ENCODE measurements at places on chromosomes 7 and 10.

DNA sequence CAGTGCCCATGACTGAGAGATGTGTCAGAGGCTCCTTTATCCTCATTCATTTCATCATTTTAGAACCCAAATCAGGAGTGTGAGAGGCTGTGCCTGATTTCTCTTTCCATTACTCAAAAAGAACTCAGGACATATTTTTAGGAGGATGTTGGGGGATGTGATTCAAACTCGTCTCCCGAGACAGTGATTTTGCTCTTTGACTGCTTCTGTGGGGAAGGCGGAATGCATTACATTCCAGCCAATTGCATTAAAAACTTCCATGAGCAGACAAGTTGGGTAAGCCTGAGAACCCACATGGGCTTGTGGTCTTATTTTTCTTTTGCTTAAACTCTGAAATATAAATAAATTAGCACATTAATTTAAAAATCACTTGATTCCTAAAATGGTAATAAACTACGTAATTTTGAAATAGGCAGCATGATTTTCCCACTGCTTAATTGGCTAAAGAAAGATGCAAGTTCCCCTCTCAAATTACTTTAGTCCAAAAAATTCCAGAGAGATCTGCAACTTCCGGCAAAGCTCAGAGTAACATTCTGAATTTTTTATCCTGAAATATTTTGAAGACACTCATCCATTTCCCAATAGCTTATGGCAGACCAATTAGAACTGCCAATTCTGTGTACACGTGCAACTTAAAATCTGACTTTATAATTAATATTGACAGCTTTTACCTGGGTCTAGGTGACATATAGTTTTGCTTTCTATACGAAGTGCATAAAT is 185.6 kb downstream of the C7orf25 start:
- H3K27me3 ChIP-seq, result no peaks in the 10 kb centered on the region
- DNase-seq, result no peak
- no peaks in the 10 kb centered on the region for H3K4me1 ChIP-seq
- H3K4me3 ChIP-seq, result no peak overlapping the region
- no peaks in the 10 kb centered on the region for H3K36me3 ChIP-seq
- H3K27ac ChIP-seq, result no peak overlapping the region

- H3K27me3 ChIP-seq, result peaks cover 8% of the 10 kb centered on the region
- no peak overlapping the region for H3K27ac ChIP-seq
- no peak for DNase-seq
- no peak overlapping the region for H3K4me3 ChIP-seq
Observed at GRCh38 chr10:17353568-17354300, 100.7 kb downstream of the ST8SIA6 start.

DNA sequence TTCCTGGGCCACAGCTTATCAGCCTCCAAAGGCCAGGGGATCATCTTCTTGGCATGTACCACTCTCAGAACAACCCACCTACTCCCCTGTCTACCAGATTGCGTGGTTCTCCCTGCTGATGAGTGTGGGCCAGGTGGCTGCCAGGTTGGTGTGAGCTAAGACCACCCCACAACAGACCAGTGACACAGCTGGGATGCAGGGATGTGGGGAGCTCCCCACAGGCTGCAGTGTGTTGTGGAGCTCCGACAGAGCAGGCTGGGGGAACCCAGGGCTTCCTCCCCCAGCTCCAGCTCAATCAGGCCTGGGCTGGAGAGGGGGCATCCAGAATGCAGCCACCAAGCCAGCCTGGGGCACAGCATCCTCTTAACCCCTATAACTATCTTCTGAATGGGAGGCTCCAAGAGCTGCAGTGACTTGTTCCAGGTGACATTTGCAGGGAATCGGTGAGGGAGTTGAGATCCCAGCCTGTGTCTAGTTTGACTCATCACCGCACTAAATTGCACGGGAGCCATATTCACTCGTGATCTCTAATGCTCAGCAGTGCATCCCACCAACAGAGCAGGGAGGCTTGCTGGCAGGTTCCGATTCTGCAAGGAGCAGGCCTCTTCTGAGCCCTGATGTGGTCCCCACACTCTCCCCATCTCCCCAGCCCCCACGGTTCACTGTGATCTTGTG is 596 bp upstream of the GDF2 start:
- no peak overlapping the region for H3K27ac ChIP-seq
- DNase-seq, result no peak
- H3K4me1 ChIP-seq, result peaks cover 2% of the 10 kb centered on the region

DNA sequence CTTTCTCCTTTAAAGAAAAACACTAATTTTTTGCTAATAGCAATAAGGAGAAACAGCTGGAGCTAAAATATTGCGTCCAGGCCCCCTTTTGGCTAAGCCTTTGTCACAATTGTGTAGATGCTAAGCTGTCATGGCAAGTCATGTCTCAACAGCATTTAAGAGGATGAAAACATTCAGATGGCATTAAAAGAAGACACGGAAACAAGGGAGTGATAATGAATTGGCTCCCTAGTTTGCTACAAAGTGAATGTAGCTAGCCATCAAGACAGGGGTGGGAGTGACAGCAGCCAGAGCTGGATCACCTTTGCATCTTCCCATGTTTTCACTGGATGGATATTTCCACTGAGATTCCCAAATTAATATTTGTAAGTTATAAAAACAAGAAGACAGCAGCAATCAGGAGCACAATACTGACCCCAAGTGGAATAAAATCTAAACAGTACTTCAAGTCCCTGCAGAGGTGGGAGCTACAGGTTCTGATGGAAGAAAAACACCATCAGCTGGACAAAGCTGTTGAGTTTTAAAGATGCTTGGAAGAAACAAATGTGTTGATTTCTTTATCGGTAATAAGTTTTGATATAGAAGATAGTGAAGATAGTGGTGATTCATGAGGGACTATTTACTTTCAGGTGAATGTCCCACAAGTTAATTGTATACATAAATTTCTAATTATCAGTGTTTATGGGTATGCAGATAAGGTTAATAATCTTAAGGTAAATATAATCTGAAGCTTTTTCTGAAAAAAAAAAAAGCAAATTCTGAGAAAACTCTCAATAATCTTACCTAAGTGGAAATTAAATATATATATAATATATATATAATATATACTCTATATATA is 129.4 kb downstream of the SLC16A9 start:
- no peaks in the 10 kb centered on the region for H3K36me3 ChIP-seq
- H3K27me3 ChIP-seq, result peaks cover 4% of the 10 kb centered on the region
- DNase-seq, result no peak
- H3K4me1 ChIP-seq, result peaks cover 4% of the 10 kb centered on the region

DNA sequence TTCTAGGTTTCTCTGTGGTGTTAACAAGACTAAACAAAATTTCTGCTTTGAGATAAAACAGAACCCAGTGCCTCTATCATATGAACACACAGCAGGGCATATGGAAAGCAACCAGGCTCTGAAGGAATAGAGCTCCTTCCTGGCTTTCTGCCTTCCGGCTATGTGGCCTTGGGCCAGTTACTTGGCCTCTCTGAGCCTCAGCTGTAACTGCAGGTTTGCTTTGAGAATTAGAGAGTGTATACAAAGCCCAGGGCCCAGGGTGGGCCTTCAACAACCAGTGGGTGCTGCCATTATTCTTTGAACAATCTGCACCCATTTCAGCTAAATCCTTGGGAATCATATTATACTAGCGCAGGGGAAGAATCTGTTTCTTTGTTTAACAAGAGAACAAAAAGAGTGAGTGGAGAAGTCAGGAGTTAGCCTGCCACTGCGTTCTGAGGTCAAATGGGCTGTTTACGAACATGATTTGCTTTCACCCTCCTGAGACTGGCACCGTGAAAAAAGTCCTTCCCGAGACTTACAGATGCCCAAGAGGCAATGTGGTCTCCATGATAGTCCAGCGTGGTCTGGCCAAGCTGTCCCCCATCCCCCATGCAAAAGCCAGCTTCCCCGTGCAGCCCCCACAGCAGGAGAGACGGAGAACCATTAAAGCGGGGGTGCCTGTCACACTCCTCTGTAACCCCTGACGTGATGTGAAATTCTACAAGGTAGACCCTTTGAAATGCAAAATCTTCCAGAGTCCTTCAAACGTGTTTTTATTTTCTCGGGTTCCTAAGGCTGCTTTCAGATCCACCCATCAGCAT is 4.9 kb downstream of the FAM53B start:
- peak overlapping the region; percentile 92 for H3K27ac ChIP-seq
- peaks cover 8% of the 10 kb centered on the region for H3K36me3 ChIP-seq
- H3K4me1 ChIP-seq, result peaks cover 59% of the 10 kb centered on the region
- DNase-seq, result no peak

GRCh38 chr10:6314620-6315205 is 112.0 kb downstream of the PFKFB3 start:
- H3K27me3 ChIP-seq, result no peaks in the 10 kb centered on the region
- no peak for DNase-seq
- no peak overlapping the region for H3K4me3 ChIP-seq
- H3K27ac ChIP-seq, result no peak overlapping the region

DNA sequence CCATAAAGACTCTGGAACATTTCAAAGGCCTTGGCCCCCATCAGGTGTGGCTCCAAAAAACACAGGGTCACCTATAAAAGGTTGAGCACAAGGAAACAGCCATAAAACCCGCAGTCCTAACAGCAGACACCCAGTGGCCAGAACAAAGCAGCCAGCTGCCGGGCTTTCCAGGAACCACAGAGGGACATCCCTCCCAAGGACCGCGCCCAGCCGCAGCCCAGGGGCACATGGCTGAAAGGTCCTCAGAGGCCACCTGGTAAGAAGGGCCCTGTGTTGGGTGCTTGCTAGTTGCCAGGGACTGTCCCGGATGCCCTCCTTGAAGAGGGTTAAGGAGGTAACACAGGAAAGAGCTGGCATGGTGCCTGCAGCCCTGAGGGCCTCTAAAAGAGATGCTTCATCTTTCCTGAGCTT is 32.7 kb downstream of the KCNMA1 start:
- no peaks in the 10 kb centered on the region for H3K36me3 ChIP-seq
- peaks cover 19% of the 10 kb centered on the region for H3K4me1 ChIP-seq
- H3K4me3 ChIP-seq, result no peak overlapping the region
- no peak for DNase-seq

- no peak overlapping the region for H3K4me3 ChIP-seq
- H3K36me3 ChIP-seq, result no peaks in the 10 kb centered on the region
- H3K27me3 ChIP-seq, result peaks cover 16% of the 10 kb centered on the region
- no peak overlapping the region for H3K27ac ChIP-seq
- peaks cover 2% of the 10 kb centered on the region for H3K4me1 ChIP-seq
- DNase-seq, result no peak
Observed at GRCh38 chr7:137839903-137840779, 6.6 kb downstream of the DGKI start.

GRCh38 chr7:131072505-131073091 is 255.1 kb upstream of the MKLN1 start:
- H3K27ac ChIP-seq, result peak overlapping the region; percentile 63
- no peaks in the 10 kb centered on the region for H3K27me3 ChIP-seq
- H3K4me3 ChIP-seq, result no peak overlapping the region
- H3K36me3 ChIP-seq, result peaks cover 16% of the 10 kb centered on the region
- H3K4me1 ChIP-seq, result peaks cover 48% of the 10 kb centered on the region
- peak; percentile 13 for DNase-seq

DNA sequence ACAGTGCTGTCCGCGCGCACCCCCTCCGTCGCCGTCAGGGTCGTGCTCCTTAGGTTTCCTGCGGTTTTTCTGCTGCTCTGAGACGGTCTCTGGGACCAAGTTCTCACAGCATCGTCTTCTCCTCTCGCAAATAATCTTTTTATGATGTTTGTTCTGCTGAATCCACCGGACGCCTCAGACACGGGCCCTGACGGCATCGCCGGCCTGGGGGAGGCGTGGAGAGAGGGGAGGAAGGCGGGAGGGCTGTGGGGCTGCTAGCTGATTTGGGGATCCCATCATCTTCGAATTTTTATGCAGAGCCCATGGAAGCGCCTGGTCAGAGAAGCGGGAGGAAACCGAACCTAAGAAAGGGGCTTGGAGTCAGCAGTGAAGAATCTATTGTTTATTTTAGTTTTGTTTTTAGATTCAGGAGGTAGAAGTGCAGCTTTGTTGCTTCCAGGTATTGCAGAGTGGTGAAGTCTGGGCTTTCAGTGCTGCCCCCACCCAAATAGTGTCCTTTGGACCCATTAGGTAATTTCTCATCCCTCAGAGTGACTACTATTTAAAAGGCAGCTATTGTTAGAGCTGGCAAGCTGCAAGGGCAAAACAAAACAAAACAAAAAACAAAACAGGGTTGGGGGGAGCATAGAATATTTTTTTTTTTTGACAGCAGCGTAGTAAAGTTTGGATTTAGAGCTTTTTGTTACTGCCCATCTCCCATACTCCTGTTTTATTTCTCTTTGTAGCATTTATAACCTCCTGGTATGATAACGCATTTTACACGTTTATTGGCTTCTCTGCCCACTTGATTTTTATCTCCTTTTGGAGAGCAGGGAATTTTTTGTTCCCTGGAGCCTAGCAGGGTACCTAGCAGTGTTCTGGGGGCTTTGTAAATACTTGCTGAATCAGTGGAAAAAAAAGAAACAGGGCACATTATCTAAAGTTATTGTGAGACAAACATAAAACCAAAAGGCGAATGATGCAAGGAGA is 92.6 kb downstream of the SPAG6 start:
- peak overlapping the region; percentile 92 for H3K4me3 ChIP-seq

DNA sequence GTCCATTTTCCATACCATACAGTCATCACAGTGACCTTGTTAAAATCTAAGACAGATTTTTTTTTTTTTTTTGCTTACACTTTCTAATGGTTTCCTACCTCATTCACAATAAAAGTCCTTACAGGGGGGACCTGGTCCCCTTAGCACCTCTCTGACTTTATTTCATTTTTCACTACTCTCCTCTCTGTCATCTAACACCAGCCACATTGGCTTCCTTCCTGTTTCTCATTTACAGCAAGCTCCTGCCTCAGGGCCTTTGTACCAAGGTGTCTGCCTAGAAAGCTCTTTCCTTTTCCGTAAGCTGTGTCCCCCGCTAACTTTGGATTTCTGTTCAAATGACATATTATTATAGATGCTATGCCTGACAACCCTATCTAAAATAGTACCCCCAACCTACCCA is 27.7 kb downstream of the CC2D2B start:
- H3K27me3 ChIP-seq, result peaks cover 2% of the 10 kb centered on the region
- no peak for DNase-seq
- H3K27ac ChIP-seq, result no peak overlapping the region
- H3K4me3 ChIP-seq, result no peak overlapping the region
- peaks cover 2% of the 10 kb centered on the region for H3K4me1 ChIP-seq

GRCh38 chr7:136869001-136869961 is 829 bp downstream of the CHRM2 start:
- H3K27ac ChIP-seq, result no peak overlapping the region
- H3K4me3 ChIP-seq, result no peak overlapping the region
- no peaks in the 10 kb centered on the region for H3K36me3 ChIP-seq
- peaks cover 7% of the 10 kb centered on the region for H3K27me3 ChIP-seq
- no peak for DNase-seq
- peaks cover 2% of the 10 kb centered on the region for H3K4me1 ChIP-seq

- no peaks in the 10 kb centered on the region for H3K4me1 ChIP-seq
- peaks cover 5% of the 10 kb centered on the region for H3K27me3 ChIP-seq
- H3K4me3 ChIP-seq, result no peak overlapping the region
Observed at GRCh38 chr7:75631711-75632110, 107.0 kb downstream of the HIP1 start.

DNA sequence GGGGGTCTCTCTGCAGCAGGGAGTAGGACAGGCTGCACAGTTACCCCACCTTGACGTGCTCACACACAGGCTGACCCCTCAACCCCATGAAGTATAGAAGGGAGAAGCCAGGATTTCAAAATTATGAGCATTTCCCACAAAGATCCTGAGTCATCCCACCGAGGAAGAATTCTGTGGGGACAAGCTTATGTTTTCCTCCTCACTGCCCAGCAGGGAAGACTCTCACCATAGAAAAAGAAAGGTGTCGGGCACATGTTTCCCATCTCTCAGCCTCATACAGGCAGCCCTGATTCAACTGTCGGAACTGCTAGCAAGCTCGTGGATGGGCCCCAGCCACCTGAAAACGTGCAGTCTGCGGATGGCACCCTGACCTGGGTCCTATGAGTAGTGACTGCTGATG is 499.7 kb upstream of the MKI67 start:
- H3K4me3 ChIP-seq, result no peak overlapping the region
- no peaks in the 10 kb centered on the region for H3K4me1 ChIP-seq
- no peak overlapping the region for H3K27ac ChIP-seq
- no peak for DNase-seq
- H3K27me3 ChIP-seq, result peaks cover 3% of the 10 kb centered on the region

- no peak overlapping the region for H3K27ac ChIP-seq
- H3K4me1 ChIP-seq, result no peaks in the 10 kb centered on the region
Observed at GRCh38 chr10:575402-576129, 113.9 kb downstream of the DIP2C start.

All from memory B cell (primary cell).